Neural crest cell (in vitro differentiated cells): ENCODE measurements at places on chromosomes 11 and 22. TPM values are rescaled to one million over a fixed set of nuclear protein-coding genes. Genes with fewer than 3 reads are reported as not detected.

DNA sequence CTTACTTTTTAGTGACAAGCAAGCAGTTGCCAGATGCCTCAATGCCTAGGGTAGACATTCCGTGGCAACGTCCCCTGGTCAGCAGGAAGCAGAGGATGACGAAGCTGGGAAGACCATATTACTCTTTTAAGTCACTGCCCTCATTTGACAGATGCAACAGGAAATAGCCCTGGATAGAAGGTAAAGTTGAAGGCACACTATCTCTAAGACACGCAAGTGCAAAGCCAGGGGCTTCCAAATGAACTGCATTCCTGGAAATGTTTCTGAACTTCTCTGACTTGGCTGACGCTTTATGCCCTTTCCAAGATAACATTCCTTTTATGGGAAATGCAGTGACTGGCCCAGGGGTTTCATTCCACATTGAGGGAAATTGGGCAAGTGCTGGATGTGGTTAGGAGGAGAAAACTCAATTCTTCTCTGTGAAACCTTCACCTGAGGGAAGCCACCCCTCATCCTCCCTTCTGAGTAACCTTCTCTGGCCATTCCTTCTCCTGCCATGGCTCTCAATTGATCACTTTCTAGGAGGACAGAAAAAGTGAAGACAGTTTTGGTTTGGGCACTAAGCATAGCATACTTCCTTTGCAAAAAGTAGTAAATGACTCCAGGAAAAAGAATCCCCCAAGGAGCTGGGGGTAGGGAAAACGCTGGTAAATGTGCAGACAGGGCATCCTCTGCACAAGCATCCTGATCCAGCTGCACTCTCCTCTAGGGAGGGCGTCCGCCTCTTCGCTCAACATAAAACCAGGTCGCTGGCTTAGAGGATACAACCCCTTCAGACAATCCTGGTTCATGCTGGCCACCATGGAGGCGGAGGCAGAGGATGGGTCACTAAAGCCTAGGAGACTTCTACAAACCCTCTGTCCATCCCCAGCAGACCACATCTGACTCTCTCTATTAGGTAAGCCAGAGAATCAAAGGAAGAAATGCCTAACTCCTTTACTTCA is 14.5 kb downstream of the PCSK7 start:
- no peak for DNase-seq

- no peak for DNase-seq
These were observed 68.2 kb downstream of the CASP12 start for GRCh38 chr11:104830080-104830479.

NXPE1 gene
- total RNA-seq: not detected in 2 replicates

HPS5 gene
- total RNA-seq: 23.9 and 24.2 TPM in 2 replicates

LRRC4C gene
- 5.2 and 5.5 TPM in 2 replicates for total RNA-seq
